ENCODE measurements at places on chromosomes 7 and 10.
A peak's percentile ranks its signal among the peaks of the same experiment; 100 is the strongest.

DNA sequence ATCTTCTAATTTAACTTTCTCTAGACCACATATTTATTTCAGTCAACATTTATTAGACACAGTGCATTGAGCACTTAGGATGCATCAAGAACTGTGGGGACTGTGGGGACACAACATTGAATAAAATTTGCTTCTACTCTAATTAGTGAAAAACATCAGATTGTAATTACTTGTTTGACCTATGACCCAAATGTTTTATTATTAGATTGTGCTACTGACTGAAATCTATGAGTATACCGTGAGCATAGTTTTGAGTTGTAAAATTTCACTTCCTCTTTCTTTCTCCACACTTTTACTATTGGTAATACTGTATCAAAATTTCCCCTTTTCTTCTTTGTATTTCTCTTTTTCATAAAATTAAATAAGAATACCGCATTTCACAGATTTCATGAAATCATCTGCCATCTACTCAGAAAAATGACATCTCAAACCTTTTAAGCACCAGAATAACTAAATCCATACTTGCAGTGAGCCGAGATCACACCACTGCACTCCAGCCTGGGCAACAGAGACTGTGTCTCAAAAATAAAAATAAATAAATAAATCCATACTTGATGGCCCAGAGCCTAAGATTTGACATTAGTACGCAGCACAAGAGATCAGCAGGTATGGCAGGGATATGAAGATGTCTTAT, 25.4 kb upstream of the INPP5F start:
- no peak for DNase-seq

GRCh38 chr10:61890881-61891409, 10.6 kb upstream of the ARID5B start:
- no peak for DNase-seq

GRCh38 chr10:89644691-89644966, 413 bp downstream of the PANK1 start:
- DNase-seq: peak; percentile 60

- DNase-seq: no peak
Measured at GRCh38 chr7:1231214-1232102, 1.2 kb upstream of the UNCX start.

GRCh38 chr10:14219411-14219810, 111.3 kb downstream of the FRMD4A start:
- DNase-seq: no peak

- no peak for DNase-seq
Measured at GRCh38 chr7:159145490-159145855, 806 bp upstream of the VIPR2 start.

GRCh38 chr7:100469227-100470044, 5.4 kb upstream of the SPACDR start:
- DNase-seq: peak; percentile 74

GRCh38 chr7:46633630-46634240, 712.7 kb upstream of the IGFBP3 start:
- DNase-seq: no peak

GRCh38 chr10:133169173-133169947, 9.3 kb downstream of the KNDC1 start:
- no peak for DNase-seq

GRCh38 chr7:115292381-115292780, 370.5 kb downstream of the MDFIC start:
- no peak for DNase-seq

- DNase-seq: no peak
Measured at GRCh38 chr10:12681252-12681651, 320.3 kb downstream of the CCDC3 start.

GRCh38 chr7:24438232-24438631, 135.0 kb upstream of the PALS2 start:
- DNase-seq: no peak

- DNase-seq: no peak
Measured at GRCh38 chr7:104816537-104816936, 197.5 kb upstream of the KMT2E start.

Measured in lung microvascular endothelial cell (primary cell).